Stimulated activated CD8-positive, alpha-beta memory T cell treated with anti-CD3 and anti-CD28 coated beads, Interleukin-4, amount 100 ng/mL, for 1 hour (primary cell): ENCODE measurements at places on chromosomes 16 and 17.

- DNase-seq: no peak
Measured at GRCh38 chr17:14123619-14124278, 54.4 kb downstream of the COX10 start.

DNA sequence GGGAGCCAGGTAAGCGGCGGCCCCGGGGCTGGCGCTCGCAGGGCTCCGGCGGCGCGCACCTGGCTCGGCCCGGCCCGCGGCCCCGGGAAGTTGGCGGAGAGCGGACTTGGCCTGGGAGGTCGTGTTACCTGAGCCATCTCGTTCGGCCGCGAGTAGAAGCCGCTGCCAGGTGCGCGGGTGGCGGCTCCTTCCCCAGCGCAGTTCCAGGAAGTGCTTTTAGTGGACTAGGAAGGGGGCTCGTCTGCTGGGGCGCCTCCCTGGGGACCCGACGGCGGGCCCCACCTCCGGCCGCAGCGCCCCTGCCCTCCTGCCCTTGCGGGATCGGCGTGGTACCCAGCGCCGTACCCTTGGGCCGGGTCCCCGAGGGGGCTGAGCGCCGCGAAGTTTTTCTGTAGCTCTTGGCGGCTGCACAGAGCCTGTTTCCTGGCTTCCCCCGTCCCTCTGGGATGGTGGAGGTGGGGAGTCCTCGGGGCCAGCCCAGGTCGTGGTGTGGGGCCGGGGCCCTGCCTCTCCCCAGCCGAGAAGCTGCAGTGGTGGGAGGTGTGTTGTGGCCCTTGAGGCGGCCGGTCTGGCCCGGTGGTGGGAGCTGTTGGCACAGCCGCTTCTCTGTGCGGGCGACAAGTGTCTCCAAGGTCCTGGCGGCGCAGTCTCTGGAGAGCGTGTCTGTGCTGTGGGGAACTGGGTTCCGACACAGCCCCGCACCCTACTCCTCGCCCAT lies 96.9 kb downstream of the RAB11FIP4 start:
- DNase-seq: no peak

DNA sequence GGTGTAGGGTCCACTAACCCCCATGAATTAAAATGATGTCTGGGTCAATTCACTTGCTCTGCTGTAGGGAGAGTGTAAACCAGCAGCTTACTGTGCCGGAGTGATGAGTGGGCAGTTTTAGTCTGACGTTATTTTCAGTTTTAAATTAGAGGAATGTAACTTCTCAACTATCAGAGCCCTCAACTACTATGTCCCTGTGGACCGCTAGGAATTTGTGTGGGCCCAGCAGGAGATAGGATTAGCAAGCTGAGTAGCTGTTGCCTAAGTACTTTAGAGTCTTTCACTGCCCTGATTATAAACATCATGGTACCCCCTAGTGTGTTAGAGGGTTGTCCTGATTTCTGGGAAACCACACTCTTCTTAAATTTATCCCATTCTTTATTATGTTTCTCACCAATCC lies 11.4 kb downstream of the MARVELD3 start:
- DNase-seq: no peak

DNA sequence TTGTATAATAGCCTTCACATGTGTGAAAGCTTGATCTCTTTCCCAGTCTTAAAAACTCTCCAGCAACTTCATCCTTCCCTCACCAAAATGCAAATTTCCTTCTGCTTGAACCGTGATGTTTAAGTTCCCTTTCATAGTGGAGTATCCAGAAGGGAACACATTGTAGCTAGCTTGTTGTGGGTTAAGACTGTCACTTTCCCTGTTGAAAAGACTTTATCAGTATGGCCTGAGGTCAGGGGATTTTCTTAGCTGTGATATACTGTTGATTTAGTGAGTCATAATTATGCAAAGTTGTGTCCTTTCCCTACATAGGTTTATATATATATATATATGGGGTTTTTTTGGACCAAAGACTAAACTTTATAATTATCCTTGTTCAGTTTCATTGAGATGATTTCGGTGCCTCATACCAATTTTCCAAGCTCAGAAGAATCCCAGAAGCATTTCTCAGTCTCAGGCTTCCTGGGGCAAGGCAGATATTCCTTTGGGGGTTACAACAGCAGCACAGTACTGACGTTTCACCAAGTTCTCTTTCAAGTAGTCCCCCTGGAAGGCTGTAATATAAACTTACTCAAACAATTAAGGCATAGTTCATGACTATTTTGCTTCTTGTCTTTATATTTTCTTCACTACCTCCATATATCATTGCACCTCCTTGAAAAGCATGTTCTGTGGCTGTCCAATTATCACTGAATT lies 35.7 kb downstream of the ESRP2 start:
- DNase-seq: no peak

DNA sequence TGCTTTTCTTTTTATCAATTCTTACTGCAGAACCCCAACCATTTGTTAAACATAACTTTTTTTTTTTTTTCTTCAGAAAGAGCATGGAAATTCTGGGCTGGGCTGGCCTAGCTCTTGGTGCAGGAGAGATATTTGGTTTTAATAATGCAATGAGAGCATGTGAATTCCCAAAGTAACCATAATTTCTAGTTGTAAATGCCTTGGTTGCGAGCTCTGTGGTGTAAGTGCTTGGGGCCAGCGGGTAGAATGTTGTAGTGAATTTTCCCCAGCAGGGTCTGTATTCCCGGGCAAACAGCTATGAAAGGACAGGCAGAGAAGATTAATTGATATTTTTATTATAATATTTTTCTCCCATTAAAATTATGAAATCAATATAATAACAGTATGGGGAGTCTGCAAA lies 465.6 kb downstream of the HS3ST4 start:
- DNase-seq: no peak

DNA sequence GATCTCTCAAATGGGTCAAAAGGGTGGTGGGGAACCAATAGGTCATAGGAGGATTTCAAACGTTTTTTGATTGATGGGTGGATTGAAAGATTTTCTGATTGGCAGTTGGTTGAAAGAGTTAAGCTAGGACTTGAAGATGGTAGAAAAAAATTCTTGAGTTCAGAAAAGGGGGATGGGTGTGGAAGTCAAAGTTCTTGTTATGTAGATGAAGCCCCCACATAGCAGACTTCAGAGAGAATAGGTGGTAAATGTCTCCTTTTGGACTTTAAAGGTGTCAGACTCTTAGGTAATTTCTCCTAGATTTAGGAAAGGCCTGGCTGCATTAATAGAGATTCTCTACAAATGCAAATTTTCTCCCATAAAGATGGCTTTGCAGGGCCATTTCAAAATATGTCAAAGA lies 163.3 kb downstream of the HS3ST4 start:
- DNase-seq: no peak

GRCh38 chr17:76268991-76269981 lies 4.1 kb downstream of the UBALD2 start:
- DNase-seq: no peak

DNA sequence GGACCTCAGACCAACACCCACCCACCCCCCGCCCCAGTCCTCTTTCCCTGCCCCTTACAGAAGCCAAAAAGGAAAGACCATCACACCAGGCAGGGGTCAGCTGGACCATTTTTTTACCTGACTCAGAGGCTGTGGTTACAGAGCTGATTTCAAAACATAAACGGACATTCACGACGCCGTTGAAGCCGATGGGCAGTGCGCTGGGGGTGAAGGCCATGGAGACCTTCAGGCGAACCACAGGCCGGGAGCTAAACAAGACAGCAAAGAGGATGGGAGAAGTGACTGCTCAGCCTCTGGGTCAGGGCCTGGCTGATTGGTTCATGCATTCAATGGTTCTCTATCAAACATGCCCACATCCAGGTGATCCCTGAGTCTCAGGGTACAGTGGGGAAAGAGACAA lies 24.1 kb downstream of the HASPIN start:
- DNase-seq: no peak
